ENCODE measurements at places on chromosomes 3 and 15.

- DNase-seq, result no peak
Observed at GRCh38 chr3:105040026-105040622, 326.6 kb upstream of the ALCAM start.

DNA sequence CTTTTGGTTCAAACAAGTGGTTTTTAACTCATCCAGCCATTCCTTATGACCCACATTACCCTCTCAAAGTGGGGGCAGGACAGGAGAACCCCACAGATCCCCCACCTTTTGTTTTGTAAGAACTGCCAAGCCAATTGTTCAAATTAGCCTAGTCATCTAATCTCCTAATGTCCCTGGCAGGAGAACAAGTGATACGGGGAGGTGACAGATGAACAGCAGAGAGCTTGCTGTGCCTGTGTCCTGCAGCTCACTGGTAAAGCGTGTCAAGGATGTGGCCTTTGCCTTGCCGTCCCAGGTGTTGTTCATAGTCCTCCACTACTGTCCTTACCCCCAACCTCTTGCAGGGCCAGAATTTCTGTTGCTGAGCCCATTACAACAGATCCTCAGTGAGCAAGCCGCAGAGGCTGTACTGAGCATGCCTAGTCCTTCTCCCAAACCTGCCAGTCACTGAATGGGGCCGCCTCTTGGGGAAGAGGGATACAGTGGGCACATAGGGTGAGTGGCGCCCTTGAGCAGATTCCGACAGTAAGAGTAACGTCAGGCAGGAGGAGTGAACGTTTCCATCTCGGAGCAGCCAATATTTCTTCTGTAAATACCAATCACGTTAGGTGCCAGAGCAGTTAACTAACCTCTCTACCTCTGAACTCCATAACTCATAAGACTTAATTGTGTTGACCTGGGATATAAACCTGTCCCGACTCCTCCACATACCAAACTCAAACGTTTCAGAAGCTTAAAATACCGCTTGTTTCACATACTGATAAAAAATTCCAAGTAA lies 87.4 kb downstream of the ITPR1 start:
- DNase-seq, result no peak

DNA sequence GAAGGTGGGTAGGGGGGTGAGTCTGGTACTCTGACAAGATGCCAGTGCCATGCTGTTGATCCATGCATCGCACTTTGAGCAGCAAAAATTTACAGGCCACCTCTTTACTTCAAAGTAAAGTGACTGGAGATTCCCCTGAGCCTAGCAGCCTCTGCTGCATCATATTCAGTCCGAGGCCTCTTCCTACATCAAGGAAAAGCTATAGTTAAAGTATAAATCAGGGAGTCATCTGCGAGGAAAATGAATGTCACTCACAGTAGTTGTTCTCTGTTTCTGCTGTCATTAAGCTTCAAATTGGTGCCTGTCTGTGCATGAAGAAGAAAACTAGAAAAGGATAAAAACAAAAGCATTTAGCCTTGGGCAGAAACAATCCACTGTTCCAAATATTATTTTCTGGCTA lies 706.2 kb downstream of the TBL1XR1 start:
- no peak for DNase-seq

GRCh38 chr15:52338058-52338457 lies 42.5 kb upstream of the MYO5C start:
- DNase-seq, result no peak

GRCh38 chr3:33833408-33834095 lies 35.1 kb downstream of the PDCD6IP start:
- DNase-seq, result no peak

- no peak for DNase-seq
Observed at GRCh38 chr3:193262707-193263106, 21.7 kb downstream of the PLAAT1 start.

GRCh38 chr3:187900993-187901755 lies 155.9 kb upstream of the BCL6 start:
- no peak for DNase-seq

DNA sequence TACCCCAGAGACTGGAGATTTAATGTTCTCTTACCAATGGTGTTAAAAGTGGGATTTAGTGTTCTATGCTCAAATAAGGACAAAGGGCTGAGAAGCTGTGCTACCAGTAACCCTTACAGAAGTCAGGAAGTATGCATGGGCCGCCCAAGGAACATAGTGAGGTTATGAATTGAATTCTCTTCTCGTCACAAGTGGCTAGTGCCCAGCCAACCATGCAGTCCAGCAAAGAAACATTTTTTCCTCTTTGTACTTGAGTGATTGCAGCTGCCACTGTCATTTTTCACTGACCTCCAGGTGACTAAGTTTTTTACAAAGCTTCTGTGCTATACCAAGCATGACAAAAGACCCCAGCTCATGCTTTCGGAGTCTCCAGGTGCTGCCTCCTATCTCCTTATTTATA lies 110.6 kb upstream of the DCBLD2 start:
- no peak for DNase-seq

DNA sequence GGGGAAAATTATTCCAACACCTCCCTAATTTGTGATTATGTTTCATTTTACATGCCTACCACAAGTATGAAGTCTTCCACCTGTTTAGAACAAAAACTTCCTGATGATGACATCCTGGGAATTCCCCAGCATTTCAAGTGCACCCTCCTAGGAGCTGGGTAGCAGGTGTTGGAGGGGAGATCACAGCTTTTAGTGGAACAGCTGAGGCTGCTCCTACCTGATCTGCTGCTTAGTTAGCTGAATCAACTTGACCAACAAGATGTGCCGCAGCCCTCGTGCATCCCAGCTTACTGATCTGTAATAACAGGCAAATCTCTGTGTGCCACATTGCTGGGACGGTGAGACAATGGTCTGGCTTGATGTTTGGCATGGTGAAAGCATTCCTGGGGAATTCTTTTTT lies 29.7 kb downstream of the TRAK1 start:
- no peak for DNase-seq

GRCh38 chr15:89785774-89786140 lies 9.6 kb downstream of the MESP2 start:
- DNase-seq, result no peak

Data from stimulated activated CD8-positive, alpha-beta memory T cell treated with anti-CD3 and anti-CD28 coated beads, Interleukin-4, amount 100 ng/mL, for 4 hours (primary cell).